ENCODE measurements at places on chromosomes 4 and X. TPM values are rescaled to one million over a fixed set of nuclear protein-coding genes. Genes with fewer than 3 reads are reported as not detected.

- H3K27ac ChIP-seq, result no peak overlapping the region
- no peak for DNase-seq
- H3K4me1 ChIP-seq, result peaks cover 11% of the 10 kb centered on the region
- H3K27me3 ChIP-seq, result no peaks in the 10 kb centered on the region
Measured at GRCh38 chr4:38115601-38116000, 155.4 kb downstream of the PTTG2 start.

- H3K27me3 ChIP-seq, result no peaks in the 10 kb centered on the region
- H3K36me3 ChIP-seq, result no peaks in the 10 kb centered on the region
- no peak overlapping the region for H3K27ac ChIP-seq
- no peaks in the 10 kb centered on the region for H3K4me1 ChIP-seq
- no peak overlapping the region for H3K4me3 ChIP-seq
Measured at GRCh38 chr4:47478804-47479203, 6.3 kb upstream of the ATP10D start.

DNA sequence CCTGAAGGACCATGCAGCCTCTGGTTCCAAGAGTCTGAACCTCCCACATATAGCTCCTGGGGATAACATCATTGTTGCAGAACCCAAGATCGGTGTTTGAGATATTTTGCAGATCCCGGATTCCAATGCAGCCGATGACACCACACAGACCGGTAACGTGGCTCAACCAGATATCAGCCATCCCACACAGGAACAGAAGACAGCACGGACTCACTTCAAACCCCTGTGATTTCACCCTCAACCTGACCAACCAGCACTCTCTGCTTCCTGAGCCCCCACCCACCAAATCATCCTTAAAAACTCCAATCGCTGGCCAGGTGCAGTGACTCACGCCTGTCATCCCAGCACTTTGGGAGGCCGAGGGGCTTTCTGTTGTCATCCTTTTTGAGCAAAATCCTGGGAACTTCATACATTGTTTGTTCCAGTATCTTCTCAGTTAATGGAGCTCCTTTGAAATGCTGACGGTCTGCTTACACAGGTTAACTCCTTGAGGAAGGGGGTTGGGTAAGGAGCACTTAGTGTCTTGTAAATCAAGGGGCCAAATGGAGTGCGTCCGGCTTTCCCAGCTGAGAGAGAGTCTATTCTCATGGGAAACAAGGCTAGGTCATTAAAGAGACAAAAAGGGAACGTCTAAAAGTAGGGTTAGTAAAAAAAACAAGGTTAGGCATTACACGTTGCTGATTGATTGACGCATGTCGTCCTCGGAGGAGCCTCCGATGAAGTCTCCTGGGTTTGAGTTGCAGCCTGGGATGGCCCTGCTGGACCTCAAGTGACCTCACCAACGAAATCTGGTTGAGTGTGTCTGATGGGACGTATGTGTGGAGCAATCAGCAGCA is 230.4 kb downstream of the CRLF2 start:
- H3K27me3 ChIP-seq, result no peaks in the 10 kb centered on the region
- no peaks in the 10 kb centered on the region for H3K4me1 ChIP-seq
- no peak for DNase-seq
- H3K27ac ChIP-seq, result no peak overlapping the region

DNA sequence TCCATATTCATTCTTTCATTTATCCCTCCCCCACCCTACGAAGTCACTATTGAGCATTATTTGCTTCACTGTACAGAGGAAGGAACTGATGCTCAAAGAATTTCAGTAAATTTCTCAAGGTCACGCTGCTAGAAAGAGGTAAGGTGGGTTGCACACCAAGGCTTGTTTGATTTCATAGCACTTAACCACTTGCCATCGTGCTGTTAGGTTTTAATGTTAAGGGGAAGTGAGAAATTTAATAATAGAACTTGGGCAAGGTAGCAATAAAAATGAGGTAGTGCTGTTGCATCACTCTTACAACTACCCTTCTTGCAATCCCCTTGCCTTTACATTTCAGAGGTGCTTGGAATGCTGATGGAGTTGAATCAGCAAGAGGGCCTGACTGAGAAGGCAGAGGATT is 343.1 kb downstream of the MID1IP1 start:
- no peaks in the 10 kb centered on the region for H3K27me3 ChIP-seq
- no peaks in the 10 kb centered on the region for H3K4me1 ChIP-seq
- no peak overlapping the region for H3K4me3 ChIP-seq
- no peak overlapping the region for H3K27ac ChIP-seq
- H3K36me3 ChIP-seq, result no peaks in the 10 kb centered on the region
- no peak for DNase-seq

GRCh38 chr4:68466185-68466584 is 18.9 kb downstream of the TMPRSS11E start:
- no peak for DNase-seq
- no peak overlapping the region for H3K4me3 ChIP-seq
- no peaks in the 10 kb centered on the region for H3K36me3 ChIP-seq
- H3K27me3 ChIP-seq, result no peaks in the 10 kb centered on the region
- H3K4me1 ChIP-seq, result no peaks in the 10 kb centered on the region

DNA sequence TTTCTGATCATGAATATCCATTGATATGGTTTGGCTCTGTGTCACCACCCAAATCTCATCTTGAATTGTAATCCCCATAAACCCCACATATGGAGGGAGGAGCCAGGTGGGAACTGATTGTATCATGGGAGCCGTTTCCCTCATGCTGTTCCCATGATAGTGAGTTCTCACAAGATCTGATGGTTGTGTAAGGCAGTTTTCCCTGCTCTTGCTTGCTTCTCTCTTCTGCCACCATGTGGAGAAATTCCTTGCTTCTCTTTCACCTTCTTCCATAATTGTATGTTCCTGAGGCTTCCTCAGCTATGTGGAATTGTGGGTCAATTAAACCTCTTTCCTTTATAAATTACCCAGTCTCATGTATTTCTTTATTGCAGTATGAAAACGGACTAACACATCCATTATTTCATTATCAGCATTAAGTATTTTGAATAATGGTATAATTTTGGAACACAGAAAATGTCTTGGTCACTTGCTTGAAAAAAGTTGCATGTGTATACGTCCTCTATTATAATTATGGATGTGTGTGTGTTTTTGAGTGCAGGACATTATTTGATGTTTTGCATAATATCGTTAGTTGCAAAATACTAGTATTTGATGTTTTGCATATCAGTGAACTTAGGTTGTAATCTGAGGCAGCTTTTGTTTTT is 334.6 kb downstream of the PCDH10 start:
- H3K36me3 ChIP-seq, result no peaks in the 10 kb centered on the region
- no peaks in the 10 kb centered on the region for H3K27me3 ChIP-seq
- H3K4me3 ChIP-seq, result no peak overlapping the region
- no peak overlapping the region for H3K27ac ChIP-seq

GRCh38 chrX:80808881-80809411 is 731 bp downstream of the BRWD3 start:
- no peaks in the 10 kb centered on the region for H3K36me3 ChIP-seq
- H3K4me3 ChIP-seq, result peak overlapping the region; percentile 54
- H3K27me3 ChIP-seq, result no peaks in the 10 kb centered on the region
- no peaks in the 10 kb centered on the region for H3K4me1 ChIP-seq

DNA sequence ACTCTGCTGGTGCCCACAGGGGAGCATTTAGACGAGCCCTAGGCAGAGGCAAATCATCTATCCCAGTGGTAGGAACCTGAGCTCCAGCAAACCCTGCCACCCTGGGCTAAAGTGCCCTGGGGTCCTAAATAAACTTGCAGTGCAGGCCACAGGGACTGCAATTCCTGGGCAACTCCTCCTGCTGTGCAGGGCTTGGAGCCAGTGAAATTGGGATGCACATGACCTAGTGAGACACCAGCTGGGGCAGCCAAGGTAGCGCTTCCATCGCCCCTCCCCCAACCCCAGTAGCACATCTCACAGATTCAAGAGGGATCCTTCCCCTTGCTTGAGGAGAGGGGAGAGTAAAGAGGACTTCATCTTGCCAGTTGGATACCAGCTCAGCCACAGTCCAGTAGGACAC is 44.1 kb downstream of the CHRNA9 start:
- DNase-seq, result peak; percentile 62
- H3K27me3 ChIP-seq, result no peaks in the 10 kb centered on the region
- H3K27ac ChIP-seq, result peak overlapping the region; percentile 59
- no peak overlapping the region for H3K4me3 ChIP-seq
- H3K36me3 ChIP-seq, result no peaks in the 10 kb centered on the region

- H3K27me3 ChIP-seq, result no peaks in the 10 kb centered on the region
- H3K36me3 ChIP-seq, result no peaks in the 10 kb centered on the region
- H3K4me1 ChIP-seq, result no peaks in the 10 kb centered on the region
- H3K4me3 ChIP-seq, result no peak overlapping the region
Measured at GRCh38 chr4:100079264-100079663, 111.0 kb downstream of the DDIT4L start.

DNA sequence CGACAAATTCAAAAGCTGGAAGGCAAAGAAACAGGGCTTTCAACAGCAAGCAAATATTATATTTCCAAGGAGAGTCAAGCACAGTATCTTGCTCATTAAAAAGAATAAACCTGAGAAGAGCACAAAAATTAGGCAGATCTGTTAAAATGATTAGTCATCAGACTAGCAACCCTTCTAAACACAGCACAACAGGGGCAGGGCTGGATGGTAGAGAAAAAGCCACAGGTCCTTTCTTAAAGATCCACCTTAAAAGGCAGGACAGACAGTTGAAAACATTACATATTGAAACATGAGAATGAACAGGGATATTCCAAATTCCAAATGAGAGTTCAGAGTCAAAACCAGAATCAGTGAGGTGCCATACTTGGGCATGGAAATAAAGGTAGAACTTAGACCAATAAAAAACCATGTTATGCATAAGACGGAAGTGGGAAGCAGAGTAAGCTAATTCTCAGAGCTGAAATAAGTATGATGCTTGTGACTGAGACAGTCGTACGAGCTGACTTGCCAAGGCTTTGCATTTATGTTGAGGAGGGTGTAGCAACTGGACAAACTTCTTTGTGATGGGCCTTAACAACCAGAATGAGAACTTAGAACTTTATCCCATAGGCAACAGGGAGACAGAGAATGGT is 126.9 kb upstream of the FAM9B start:
- no peak overlapping the region for H3K4me3 ChIP-seq
- H3K4me1 ChIP-seq, result no peaks in the 10 kb centered on the region

- no peaks in the 10 kb centered on the region for H3K4me1 ChIP-seq
- H3K36me3 ChIP-seq, result no peaks in the 10 kb centered on the region
- no peaks in the 10 kb centered on the region for H3K27me3 ChIP-seq
- DNase-seq, result no peak
- H3K4me3 ChIP-seq, result no peak overlapping the region
Measured at GRCh38 chr4:151530230-151530629, 121.3 kb downstream of the FHIP1A start.

GRCh38 chr4:36990128-36990872 is 254.2 kb upstream of the NWD2 start:
- DNase-seq, result no peak
- no peak overlapping the region for H3K4me3 ChIP-seq
- H3K36me3 ChIP-seq, result no peaks in the 10 kb centered on the region

DNA sequence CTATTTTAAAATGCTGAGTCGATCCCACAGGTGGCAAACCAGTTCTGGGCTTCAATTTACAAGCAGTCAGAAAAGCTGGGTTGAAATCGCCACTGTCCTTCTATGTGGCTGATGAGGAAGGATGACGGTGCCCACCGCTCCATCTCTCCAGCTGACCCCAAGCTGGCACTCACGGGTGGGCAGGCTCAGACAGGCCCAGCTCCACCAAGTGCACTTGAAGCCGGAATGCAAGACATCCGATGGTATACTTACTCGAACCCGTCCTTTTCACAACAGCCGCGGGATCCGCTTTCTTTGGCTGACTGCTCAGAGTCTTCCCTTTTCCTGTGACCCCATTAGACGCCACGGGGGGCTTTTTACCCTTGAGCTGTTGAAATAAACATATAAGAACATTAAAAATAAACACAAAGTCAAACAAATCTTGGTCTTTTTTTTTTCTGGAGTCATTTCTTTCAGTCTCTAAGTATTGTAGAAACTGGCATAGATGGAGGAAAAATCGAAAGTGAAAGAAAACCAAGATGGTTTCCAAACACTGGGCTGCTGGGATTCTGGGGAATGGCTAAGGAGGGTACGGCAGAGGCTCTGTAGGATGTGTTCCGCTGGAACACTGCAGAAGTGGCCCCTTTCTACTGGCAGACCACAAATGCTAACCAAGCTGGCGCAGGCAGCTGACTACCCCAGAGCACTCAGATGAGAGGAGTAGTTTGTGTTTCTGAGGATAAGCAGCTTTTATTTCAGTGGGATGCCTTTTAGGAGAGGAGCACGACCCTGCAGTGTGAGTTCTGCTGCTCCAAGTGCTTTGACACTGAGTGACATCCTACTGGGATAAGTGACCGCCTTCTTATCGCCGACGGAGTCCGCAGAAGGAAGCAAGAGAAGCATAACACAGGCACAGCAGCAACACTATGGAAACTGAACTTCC is 160.9 kb downstream of the AFAP1 start:
- no peaks in the 10 kb centered on the region for H3K27me3 ChIP-seq
- peak overlapping the region; percentile 34 for H3K27ac ChIP-seq
- peaks cover 31% of the 10 kb centered on the region for H3K4me1 ChIP-seq
- no peaks in the 10 kb centered on the region for H3K36me3 ChIP-seq
- DNase-seq, result no peak

DNA sequence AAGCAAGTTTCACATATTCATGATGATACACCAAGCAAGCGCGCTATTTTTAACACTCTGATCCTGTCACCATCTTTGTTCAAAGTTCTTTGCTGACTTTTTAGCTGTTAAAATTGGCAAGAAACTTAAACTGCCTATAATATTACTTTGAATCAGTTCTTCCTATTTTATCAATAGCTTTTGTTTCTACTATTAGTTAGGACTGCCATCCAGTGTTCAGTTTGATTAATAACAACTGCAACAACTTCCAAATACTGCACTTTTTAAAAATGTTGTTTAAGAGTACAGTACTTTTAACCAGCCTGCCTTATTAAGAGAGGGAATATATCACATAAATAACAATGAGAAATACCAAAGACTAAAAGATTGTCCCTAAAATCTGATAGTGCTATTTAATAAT is 614.3 kb downstream of the FAM133A start:
- no peak for DNase-seq
- no peaks in the 10 kb centered on the region for H3K36me3 ChIP-seq
- H3K4me3 ChIP-seq, result no peak overlapping the region
- H3K27ac ChIP-seq, result no peak overlapping the region

DNA sequence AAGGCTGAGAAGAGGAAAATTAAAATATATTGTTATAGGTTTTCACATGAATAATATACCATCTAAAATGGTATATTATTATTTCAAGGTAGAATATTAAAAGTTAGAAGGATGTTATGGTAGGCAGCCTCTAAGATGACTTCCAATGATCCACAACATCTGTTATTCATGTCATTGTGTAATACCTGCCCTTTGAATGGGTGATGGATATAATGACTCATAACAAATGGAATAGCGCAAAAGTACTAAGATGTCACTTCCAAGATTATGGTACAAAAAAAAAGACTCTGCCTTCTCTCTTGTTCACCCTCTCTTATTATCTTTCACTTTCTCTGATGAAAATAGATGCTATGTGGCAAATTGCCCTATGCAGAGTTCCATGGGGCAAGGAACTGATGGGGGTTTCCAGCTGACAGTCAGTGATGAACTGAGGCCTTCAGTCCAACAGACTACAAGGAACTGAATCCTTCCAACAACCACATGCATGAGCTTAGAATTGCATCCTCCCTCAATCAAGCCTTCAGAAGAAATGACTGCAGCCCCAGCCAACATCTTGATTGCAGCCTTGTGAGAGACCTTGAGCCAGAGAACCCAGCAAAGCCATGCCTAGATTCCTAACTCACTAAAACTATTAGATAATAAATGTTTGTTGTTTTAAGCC is 57.7 kb downstream of the HS6ST2 start:
- DNase-seq, result no peak
- no peaks in the 10 kb centered on the region for H3K36me3 ChIP-seq
- no peaks in the 10 kb centered on the region for H3K27me3 ChIP-seq
- H3K4me3 ChIP-seq, result no peak overlapping the region

GRCh38 chr4:83189631-83190136 is 75.2 kb upstream of the PLAC8 start:
- no peaks in the 10 kb centered on the region for H3K4me1 ChIP-seq
- no peak overlapping the region for H3K4me3 ChIP-seq
- no peaks in the 10 kb centered on the region for H3K36me3 ChIP-seq
- no peaks in the 10 kb centered on the region for H3K27me3 ChIP-seq

ODAPH gene
- not detected for total RNA-seq

NUDT9 gene
- 25.4 TPM for total RNA-seq

FABP2 gene
- not detected for total RNA-seq

ANOS1 gene
- total RNA-seq, result 24.8 TPM
